ENCODE measurements at places on chromosomes 6 and 20. TPM values are rescaled to one million over a fixed set of nuclear protein-coding genes. Genes with fewer than 3 reads are reported as not detected.
A peak's percentile ranks its signal among the peaks of the same experiment; 100 is the strongest.

DNA sequence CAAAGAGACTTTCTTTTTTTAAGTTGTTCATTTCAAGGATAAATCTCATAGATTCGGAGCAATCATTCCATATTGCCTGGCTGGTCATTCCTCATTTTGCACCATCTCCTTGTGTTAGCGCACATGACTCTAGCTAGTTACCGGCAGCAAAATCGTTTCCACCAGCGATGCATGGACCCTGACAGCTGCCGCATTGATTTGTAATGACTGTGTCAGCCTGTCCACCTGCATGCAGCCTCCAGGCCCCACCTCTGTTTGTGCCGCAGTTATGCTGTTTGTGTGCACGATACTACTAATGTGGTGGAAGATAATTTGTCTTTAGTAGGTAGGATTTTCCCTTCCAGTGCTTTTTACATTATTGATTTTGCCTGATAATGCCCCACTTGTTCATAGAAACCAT lies 164.0 kb downstream of the TBC1D7 start:
- H3K4me1 ChIP-seq, result no peaks in the 10 kb centered on the region
- no peak overlapping the region for H3K4me3 ChIP-seq
- H3K27ac ChIP-seq, result no peak overlapping the region
- ATAC-seq, result no peak

DNA sequence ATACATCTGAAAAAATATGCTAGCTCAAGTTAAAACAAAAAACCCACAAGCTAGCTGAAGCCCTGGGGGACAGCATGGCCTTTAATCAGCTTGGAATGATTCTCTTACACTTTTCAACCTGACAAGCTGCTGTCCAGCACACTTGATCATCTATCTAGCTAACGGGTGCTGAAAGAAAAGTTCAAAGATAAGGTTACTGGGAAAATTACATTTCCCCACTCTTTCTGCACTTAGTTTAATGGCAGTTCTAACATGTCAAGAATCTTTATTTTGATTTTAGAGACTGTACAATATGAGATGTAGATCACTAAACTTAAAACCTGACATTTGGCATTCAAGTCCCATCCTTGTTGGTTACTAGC lies 53.4 kb downstream of the STK4 start:
- no peaks in the 10 kb centered on the region for H3K27me3 ChIP-seq
- H3K27ac ChIP-seq, result no peak overlapping the region
- H3K36me3 ChIP-seq, result peaks cover 41% of the 10 kb centered on the region
- ATAC-seq, result no peak

OR2H2 gene
- total RNA-seq, result not detected

GRCh38 chr6:168660400-168660945 lies 219.5 kb downstream of the SMOC2 start:
- peaks cover 33% of the 10 kb centered on the region for H3K36me3 ChIP-seq
- no peak overlapping the region for H3K4me3 ChIP-seq
- H3K27ac ChIP-seq, result no peak overlapping the region
- H3K27me3 ChIP-seq, result no peaks in the 10 kb centered on the region
- H3K4me1 ChIP-seq, result no peaks in the 10 kb centered on the region

LPA gene
- total RNA-seq, result not detected

DNA sequence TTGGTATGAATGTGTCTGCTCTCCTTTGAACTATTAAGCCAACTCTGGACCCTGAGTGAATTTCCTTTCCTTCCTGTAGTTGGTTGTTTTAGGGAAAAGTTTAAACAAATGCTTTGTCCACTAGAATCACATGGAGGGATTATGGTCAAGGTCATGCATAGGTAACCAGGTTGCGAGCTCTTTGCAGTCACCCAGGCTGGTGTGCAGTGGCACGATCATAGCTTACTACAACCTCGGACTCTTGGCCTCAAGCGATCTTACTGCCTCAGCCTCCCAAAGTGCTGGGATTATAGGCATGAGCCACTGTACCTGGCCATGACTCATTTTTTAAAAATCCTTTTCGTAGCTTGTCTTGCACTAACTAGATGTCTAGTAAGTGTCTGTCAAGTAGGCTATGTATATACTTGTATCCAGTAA lies 88.0 kb upstream of the SOX4 start:
- ATAC-seq, result no peak
- H3K4me3 ChIP-seq, result no peak overlapping the region
- no peaks in the 10 kb centered on the region for H3K4me1 ChIP-seq
- no peaks in the 10 kb centered on the region for H3K36me3 ChIP-seq

DNA sequence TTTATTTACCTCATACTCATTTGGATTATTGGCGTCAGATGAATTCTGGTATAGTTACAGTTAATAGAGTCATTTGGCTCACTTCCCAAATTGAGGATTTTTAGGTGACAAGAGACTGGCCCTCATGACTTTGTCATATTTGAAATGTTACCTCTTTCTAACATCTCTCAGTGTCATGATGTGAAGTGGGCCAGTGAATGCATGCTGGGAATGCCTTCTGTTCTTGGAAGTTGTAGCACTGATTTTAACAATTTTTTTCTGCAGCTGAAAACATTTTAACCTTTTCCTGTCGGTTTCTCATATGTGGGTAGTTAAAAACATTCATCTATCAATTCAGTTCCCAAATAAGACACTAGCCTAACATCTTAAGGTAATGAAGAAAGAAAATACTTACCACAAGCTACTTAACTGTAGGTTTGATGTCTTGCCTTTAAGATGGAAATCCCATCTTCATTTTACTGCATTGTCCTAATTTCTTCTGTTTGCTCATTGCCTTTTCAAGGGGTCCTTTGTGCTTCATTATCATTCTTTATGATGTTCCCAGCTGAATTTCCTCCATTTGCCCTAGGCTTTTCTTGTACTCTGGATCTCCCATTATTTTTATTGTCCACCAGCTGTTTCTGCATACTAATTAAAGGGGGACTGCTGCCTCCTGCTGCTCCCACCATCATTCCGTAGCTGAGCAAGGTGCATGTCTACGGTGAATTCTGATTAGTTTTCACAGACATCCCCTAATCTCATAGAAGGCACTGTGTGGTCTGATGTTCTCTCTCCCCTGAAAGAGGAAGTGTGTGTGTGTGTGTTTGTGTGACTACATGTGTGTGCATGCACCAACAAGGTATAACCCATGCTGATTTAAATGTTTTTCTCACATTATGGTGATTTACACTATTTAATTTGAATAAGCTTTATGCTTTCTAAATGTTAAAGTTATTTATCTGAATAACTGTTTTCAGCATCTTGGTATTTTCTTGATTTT lies 109.5 kb downstream of the B3GAT2 start:
- no peak overlapping the region for H3K27ac ChIP-seq
- H3K4me3 ChIP-seq, result no peak overlapping the region
- H3K27me3 ChIP-seq, result no peaks in the 10 kb centered on the region
- no peaks in the 10 kb centered on the region for H3K4me1 ChIP-seq

ADGB gene
- not detected for total RNA-seq

OR2B6 gene
- total RNA-seq, result not detected

DNA sequence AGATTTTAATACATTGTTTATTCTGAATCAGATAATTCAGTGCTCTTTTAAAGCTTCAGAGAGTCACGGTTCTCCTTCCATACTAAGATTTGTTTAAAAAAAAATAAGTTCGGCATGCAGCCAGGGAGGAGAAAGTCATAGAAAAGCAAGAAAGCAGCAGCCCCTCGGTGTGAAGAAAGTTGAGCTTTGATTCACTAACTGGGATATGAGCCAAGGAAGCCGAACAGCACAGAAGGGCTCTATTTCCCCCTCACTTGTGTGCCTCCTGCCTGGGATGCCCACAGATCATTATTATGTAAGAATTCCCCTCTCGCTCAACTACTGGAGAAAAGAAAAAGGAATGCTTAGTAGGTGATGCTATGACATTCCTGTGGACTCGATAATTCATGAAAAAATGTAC lies 69.3 kb upstream of the SYNJ2 start:
- H3K27ac ChIP-seq, result no peak overlapping the region
- H3K27me3 ChIP-seq, result no peaks in the 10 kb centered on the region
- no peaks in the 10 kb centered on the region for H3K4me1 ChIP-seq
- no peak overlapping the region for H3K4me3 ChIP-seq
- no peak for ATAC-seq
- H3K36me3 ChIP-seq, result peaks cover 71% of the 10 kb centered on the region

DNA sequence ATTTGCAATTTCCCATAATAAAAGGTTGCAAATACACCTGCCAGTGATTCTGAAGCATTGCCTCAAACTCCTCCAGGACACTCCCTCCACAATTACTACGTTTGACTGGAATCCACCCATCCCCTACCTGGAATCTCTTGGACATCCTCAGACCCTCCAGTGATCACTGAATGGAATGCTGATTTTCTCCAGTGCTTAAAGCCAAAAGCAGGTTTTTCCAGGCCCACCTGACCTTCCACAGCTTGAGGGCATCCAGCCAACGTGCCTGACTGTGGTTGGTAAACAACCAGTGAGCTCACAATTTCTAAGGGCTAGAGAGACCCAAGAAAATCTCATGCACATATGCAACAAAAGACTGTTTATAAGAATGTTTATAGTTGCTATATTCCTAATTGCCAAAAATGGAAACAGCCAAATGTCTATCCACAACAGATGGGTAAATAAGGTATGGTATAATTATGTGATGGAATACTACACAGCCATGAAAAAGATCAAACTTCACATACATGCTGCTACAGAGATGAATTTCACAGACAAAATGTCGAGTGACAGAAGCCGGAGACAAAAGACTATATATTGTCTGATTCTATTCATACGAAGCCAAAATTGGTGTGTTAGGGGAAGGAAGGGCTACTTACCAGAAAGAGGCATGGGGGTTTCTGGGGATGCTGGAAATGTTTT lies 147.1 kb upstream of the RREB1 start:
- H3K4me3 ChIP-seq, result no peak overlapping the region
- ATAC-seq, result no peak
- H3K27ac ChIP-seq, result no peak overlapping the region
- no peaks in the 10 kb centered on the region for H3K36me3 ChIP-seq
- H3K27me3 ChIP-seq, result no peaks in the 10 kb centered on the region
- no peaks in the 10 kb centered on the region for H3K4me1 ChIP-seq

LAMP5 gene
- not detected for total RNA-seq

DNA sequence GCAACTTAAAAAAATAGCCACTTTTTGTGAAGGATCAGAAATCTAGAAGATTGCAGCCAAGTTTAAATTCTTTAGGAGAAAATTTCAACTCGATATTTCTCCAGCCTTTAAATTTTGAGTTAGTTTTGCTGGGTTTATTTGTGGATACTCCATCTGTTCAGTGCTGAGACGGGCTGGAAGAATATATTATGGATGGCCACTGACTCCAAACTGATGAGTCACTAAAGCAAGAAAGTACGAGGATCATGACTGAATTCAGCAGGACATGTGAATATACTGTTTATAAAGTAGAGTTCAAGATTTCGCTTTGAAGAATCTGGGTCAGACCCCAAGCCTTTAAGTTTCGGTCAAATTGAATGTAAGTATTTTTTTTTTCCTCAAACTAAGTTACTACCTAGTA lies 199.5 kb downstream of the ADGRB3 start:
- H3K4me1 ChIP-seq, result no peaks in the 10 kb centered on the region
- H3K36me3 ChIP-seq, result no peaks in the 10 kb centered on the region
- H3K27me3 ChIP-seq, result no peaks in the 10 kb centered on the region
- H3K4me3 ChIP-seq, result no peak overlapping the region
- no peak for ATAC-seq
- no peak overlapping the region for H3K27ac ChIP-seq

DNA sequence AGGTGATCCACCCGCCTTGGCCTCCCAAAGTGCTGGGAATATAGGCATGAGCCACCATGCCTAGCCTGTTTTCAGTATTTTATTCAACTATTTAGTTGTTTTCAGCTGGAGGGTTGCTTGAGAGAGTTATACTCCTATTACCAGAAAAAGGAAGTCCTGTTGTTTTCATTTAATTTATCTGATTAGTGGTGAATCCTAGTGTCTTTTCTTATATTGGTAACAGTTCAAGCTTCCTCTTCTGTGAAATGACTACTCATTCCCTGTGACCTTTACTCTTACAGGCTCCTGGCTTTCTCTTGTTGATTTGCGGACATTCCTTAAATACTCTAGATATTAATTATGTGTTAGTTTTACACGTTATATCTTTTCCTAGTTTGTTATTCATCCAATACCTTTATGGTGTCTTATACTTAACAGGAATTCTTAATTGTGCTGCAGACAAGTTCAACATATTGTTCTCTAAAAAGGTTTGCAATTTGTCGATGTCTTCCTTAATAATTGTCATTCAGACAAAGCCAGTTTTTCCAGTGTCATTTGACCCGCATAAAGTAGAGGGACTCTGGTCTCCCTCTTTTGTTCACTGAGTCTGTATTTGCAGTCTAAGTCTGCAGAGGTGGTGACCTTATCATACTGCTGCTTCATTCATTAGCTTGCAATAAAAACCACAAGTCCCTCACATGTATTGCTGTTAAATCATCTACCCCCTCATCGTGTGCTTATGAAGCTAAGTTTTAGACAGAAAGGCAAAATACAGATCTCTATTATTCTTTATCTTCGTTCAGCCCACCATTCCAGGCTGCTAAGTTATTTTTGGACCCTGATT lies 51.4 kb downstream of the ZBTB9 start:
- H3K4me1 ChIP-seq, result no peaks in the 10 kb centered on the region
- H3K4me3 ChIP-seq, result no peak overlapping the region
- peaks cover 35% of the 10 kb centered on the region for H3K27me3 ChIP-seq

SLC22A7 gene
- total RNA-seq, result not detected

- no peak overlapping the region for H3K4me3 ChIP-seq
- peak; percentile 77 for ATAC-seq
- peak overlapping the region; percentile 19 for H3K27ac ChIP-seq
- no peaks in the 10 kb centered on the region for H3K36me3 ChIP-seq
Measured at GRCh38 chr6:125102891-125103290, 50.7 kb upstream of the TPD52L1 start.

LBP gene
- total RNA-seq, result not detected

GRCh38 chr6:93550551-93551276 lies 131.4 kb upstream of the EPHA7 start:
- H3K27me3 ChIP-seq, result no peaks in the 10 kb centered on the region
- H3K27ac ChIP-seq, result no peak overlapping the region
- peaks cover 13% of the 10 kb centered on the region for H3K4me1 ChIP-seq

NTSR1 gene
- total RNA-seq, result 0.85 TPM

DNA sequence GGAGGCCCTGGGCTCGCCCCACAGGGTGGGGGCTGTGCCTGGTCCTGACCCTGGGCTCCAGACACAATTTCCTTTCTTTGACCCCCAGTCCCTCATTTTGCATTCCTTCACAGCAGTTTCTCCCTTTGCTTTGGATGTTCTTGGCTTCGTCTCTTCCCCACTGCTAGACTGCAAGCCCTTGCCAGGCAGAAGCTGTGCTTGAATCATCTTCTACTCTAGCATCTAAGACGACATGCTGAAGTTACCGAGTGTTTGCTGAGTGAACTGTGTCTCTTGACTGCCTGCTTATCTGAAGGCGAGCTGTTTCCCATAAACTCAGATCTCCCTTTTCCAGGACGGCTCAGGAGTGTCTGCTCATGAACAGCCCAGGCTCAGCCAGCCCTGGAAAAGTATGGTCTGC lies 14.3 kb upstream of the SYNDIG1 start:
- ATAC-seq, result no peak
- no peaks in the 10 kb centered on the region for H3K4me1 ChIP-seq
- H3K4me3 ChIP-seq, result no peak overlapping the region
- no peaks in the 10 kb centered on the region for H3K36me3 ChIP-seq

- H3K4me1 ChIP-seq, result no peaks in the 10 kb centered on the region
- no peaks in the 10 kb centered on the region for H3K27me3 ChIP-seq
- no peaks in the 10 kb centered on the region for H3K36me3 ChIP-seq
- ATAC-seq, result no peak
Measured at GRCh38 chr6:158143700-158144099, 24.4 kb downstream of the SERAC1 start.

GRCh38 chr6:144688713-144689112 lies 403.6 kb downstream of the UTRN start:
- H3K4me3 ChIP-seq, result no peak overlapping the region
- H3K4me1 ChIP-seq, result peaks cover 1% of the 10 kb centered on the region
- no peak for ATAC-seq
- H3K27ac ChIP-seq, result no peak overlapping the region
- peaks cover 10% of the 10 kb centered on the region for H3K36me3 ChIP-seq
- no peaks in the 10 kb centered on the region for H3K27me3 ChIP-seq

CRISP3 gene
- total RNA-seq, result 0.12 TPM

All from gastroesophageal sphincter (tissue), 4 donors.